ENCODE measurements at places on chromosomes 3 and 15.

DNA sequence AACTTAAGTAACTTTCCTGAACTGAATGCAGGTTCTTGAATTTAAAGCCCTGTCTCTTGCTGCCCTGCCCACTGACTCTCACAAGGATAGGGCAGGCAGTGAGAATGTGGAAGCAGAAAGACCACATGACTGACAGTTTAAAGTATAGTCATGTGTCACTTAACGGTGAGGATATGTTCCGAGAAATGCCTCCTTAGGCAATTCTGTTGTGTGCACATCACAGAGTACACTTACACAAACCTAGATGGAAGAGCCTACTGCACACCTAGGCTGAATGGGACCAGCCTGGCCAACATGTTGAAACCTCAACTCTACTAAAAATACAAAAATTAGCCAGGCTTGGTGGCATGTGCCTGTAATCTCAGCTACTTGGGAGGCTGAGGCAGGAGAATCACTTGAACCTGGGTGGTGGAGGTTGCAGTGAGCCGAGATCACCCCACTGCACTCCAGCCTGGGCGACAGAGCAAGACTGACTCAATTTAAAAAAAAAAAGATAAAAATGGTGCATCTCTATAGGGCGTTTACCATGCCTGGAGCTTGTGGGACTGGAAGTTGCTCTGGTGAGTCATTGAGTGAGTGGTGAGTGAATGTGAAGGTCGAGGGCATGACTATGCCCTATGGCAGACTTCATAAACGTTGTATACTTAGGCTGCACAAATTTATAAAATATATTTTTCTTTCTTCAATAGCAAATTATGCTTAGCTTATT is 18.9 kb upstream of the COPG1 start:
- DNase-seq, result peak; percentile 67

GRCh38 chr15:80777137-80777536 is 2.0 kb upstream of the CEMIP start:
- peak; percentile 95 for DNase-seq

GRCh38 chr15:75945953-75946352 is 42.3 kb downstream of the FBXO22 start:
- peak; percentile 65 for DNase-seq

- DNase-seq, result no peak
These were observed 100.7 kb downstream of the MEX3B start for GRCh38 chr15:81945014-81945615.

DNA sequence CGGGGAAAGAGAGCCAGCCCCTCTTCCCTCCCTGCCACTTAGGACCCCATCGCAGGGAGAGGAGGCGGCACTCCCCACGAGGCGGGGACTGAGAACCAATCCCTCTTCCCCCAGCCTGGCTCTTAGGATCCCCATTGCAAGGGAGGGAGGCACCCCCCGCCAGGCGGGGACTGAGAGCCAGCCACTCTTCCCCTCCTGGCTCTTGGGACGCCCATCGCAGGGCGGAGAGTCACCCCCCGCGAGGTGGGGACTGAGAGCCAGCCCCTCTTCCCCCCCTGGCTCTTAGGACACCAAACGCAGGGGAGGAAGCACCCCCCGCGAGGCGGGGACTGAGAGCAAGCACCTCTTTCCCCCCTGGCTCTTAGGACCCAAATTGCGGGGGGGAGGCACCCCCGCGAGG is 34.2 kb upstream of the SSUH2 start:
- DNase-seq, result no peak

DNA sequence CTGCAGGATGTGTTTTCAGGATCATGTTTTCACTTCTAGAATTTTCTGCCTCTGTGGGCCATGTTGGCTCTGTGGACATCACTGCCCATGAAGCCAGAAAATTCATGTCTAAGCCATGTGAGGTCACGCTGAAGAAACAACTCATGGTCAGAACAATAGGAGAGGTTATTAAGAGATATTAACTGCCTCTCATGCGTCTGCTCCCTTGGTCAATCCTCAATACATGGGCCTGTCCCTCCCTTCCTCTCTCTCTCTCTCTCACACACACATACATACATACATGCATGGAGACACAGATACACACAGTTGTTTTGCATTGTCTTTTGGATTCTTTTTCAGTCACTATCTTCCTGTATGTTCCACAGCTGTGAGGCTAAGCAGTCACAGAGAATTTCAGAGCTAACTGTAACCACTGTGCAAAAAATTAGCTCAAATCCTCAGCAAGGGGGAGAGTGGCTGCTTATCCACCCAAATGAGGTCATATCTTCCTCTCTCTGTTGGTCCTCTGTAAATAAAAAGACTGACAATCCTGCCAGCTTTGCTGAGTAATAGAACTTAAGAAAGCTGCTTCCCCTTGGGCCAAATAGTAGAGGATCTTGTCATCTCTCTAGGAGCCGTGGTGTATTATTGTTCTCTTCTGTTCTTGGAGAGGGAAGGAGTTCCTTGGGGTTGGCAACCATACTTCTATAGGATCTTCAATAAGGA is 45.6 kb downstream of the LRTM1 start:
- no peak for DNase-seq

DNA sequence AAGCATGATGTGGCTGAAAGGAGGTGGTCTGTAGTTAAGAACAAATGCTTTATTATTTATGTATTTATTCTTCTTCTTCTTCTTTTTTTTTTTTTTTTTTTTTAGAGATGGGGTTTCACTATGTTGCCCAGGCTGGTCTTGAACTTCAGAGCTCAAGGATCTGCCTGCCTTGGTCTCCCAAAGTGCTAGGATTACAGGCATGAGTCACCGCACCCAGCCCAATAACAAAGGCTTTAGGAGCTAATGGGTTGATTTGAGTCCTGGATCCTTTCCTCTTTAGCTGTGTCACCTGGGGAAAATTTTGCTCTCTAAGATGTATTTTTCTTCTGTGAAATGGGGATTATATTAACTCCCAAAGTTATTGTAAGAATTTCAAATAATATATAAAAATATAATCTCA is 168.8 kb downstream of the PEX5L start:
- no peak for DNase-seq

DNA sequence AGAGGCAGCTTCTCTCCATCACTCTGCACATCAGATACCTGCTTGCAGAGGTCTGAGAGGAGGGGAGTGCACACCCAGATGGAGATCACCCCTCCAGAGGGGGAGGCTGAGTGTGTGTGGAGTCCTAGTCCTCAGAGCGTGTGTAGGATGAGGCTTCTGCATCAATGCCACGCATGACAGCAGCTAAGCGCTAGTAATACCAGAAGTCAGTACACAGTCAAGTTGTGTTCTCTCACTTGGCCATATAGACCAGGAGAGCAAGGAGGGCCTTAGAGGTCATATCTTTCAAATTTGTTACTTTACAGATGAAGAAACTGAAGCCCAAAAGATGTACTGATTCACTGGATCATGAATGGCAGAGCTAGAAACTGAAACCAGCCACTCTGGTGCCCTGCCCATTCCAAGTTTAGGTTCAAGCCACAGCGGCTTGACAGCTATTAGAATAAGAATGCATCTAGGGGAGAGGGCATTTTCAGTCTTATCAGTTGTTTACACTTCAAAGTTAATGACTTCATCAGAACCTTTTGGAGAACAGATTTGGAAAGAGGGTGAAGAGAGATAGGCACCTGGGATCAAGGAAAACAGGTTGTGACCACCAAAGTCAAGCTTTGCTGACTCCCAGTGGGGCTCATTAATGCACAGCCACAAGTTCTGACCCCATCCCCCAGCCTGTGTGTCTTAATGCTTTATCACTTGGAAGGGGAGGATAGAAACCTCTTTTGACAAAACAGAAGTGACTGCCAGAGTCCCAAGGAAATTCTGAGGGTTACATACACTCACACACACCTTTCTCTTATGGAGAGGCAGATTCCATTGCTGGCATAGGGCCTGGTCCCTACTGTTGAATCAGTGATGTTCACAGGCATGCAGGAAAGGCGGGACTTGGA is 310.3 kb downstream of the CHST2 start:
- peak; percentile 23 for DNase-seq

GRCh38 chr15:93855181-93855826 is 376.1 kb upstream of the MCTP2 start:
- DNase-seq, result no peak

GRCh38 chr3:188241883-188242282 is 87.9 kb downstream of the LPP start:
- no peak for DNase-seq

- DNase-seq, result no peak
These were observed 789.0 kb upstream of the ROBO1 start for GRCh38 chr3:80556763-80557162.

DNA sequence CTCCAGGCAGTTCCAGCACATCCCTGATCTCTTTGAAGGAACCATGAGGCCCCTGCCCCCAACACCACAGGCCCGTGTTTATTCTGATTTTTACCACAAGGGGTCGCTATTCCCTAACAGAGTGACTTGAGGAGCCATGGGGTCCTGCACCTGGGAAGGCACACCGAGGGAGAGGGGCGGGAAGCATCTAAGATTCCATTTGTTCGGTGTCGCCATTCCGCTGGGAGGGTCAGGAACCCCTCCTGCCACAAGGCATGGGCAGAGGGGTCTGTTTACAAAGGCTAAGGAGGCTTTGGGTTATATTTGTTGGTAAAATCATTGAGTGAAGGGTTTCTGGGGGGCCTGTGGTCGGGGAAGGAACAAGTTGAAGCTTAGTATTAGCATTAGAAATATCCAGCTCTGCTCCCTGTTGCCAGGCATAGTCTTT is 77.1 kb downstream of the WDR76 start:
- peak; percentile 75 for DNase-seq

DNA sequence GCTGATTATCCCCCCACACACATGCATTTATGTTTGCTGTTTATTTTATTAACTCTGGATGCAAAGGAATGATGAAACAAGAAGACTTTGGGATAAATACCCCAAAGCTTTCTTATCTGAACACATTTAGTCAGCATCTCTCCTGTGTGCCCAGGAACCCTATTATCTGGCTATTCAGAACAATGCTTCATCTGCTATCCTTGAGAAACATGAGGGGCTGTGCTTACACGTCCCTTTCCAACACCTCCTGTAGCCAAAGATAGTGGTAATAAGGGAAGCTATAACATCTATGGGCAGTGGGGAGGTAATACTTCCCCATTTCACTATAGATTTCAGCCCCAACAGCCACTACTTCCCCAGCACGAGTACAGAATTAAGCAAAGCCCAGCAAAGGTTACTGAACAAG is 94.7 kb downstream of the SSR3 start:
- DNase-seq, result no peak

DNA sequence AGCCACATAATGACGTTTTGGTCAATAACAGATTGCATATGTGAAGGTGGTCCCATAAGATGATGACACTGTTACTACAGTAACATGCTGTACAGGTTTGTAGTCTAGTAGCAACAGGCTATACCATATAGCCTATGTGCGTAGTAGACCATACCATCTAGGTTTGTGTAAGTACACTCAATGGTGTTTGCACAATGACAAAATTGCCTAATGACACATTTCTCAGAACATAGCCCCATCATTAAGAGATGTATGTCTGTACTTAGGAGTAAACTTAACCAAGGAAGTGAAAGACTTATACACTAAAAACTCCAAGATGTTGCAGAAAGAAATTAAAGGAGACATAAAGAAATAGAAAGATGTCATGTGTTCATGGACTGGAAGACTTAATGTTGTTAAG is 66.2 kb downstream of the RPLP1 start:
- no peak for DNase-seq

DNA sequence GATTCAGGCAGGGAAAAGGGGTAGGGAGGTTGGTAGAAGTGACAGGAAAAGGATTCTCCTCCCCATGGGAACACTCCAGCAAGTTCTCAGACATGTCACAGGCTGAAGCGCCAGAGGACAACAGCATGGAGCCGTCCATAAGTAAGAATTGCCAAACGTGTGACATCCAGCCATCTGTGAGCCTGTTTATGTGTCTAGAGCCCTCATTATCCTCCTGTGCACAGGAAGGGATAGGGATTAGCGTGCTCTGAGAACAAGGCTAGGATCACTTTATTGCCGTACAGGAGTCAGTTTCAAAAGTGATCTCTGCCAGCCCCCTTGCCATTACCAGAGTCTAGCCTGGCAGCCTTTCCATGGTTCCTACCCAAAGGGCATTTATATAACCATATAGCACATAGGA is 549.5 kb downstream of the NTRK3 start:
- DNase-seq, result no peak

All from cardiac muscle cell (in vitro differentiated cells and primary cell).